AG20443 (cell line): ENCODE measurements at places on chromosomes 1 and 21.
A peak's percentile ranks its signal among the peaks of the same experiment; 100 is the strongest.

GRCh38 chr1:246210756-246211155 lies 296.3 kb downstream of the SMYD3 start:
- DNase-seq: no peak

DNA sequence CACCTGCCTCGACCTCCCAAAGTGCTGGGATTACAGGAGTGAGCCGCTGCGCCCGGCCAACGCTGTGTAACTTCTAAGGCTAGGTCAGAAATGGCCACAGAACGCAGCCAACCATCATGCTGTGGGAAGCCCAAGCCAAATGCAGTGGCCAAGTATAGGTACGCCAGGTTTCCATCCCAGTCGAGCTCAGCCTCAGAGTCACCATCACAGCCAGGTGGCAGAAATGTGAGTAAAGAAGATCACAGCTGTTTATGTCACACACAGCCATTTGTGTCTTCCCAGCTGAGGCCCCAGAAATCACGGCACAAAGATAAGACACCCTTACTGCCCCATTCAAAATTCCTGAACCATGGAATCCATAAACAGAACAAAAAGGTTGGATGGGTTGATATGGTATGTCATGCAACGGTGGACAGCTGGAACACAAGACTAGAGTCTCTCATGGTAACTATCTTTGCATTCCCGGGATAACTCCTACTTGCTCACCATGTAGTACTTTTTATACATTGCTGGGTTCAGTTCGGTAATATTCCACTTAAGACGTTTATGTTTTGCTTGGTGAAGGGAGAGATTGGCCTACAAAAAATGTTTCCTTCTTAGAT lies 84.3 kb downstream of the SLC45A1 start:
- no peak for DNase-seq

DNA sequence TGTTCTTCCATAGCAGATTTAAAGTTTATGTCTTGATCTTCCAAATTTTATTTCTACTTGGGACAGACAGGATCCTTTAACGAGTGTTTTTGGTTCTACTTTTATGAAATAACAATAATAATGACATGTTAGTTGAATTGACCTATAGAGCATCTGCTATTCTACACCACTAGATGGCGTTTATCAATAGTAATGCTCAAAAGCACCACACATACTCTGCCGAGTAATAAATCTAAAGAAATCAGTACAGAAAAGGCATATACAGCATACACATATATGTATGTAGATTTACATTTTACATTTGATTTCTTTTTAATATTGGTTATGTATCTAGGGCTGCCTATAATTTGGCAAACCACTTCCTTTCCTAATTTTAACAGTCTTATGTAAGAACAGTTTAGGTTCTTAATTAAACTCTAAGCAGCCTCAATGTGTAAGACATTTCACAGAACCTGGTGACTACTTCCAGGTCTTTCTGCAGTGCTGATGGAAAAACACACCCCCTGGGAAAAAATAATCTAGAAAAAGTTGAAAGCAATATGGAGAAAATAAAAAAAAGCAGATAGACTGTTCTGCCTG lies 5.9 kb upstream of the SIPA1L2 start:
- peak; percentile 49 for DNase-seq

DNA sequence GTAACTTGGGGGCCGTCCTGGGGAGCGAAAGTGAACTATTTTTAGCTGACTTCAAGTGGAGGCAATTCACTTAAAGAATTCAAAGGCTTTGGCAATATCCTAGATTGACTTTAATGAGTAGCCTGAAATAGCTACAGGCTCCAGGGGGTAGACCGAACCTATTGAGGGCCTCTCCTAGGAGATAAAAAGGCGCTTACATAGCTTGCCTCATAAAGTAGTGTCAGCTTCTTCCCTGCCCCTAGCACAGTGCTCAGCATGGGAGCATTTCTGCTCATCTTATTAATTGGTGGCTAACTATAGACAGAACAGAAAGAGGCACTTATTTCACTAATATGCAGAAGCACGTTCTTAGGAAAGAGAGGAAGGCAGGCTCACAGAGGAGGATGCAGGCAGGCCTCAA lies 12.3 kb upstream of the CTNNBIP1 start:
- no peak for DNase-seq

GRCh38 chr1:174775621-174776020 lies 224.1 kb upstream of the CACYBP start:
- DNase-seq: no peak

- no peak for DNase-seq
Observed at GRCh38 chr1:89762386-89762778, 58.5 kb upstream of the LRRC8D start.

- no peak for DNase-seq
Observed at GRCh38 chr21:41477641-41478318, 30.2 kb downstream of the TMPRSS2 start.

DNA sequence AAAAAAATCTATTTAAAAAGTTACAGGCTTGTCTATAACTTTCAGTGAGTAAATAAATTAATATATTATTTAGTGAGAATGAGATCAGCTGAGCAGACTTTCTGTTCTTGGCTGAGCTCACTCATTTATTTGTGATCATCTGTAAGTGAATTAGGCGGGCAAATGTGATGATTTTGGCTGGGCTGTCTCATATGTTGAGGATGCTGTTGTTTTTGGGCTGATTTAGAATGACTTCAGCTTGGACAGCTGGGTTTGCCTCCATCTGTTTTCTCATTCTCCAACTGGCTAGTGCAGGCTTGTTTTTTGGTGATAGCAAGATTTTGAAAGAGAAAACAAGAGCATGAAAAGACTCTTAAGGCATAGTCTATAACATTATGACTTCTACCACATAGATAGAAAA lies 475.8 kb upstream of the OLFM3 start:
- DNase-seq: no peak

GRCh38 chr1:172252321-172252720 lies 168.2 kb upstream of the C1orf105 start:
- DNase-seq: no peak

GRCh38 chr1:81484284-81484683 lies 316.4 kb upstream of the ADGRL2 start:
- DNase-seq: no peak

- DNase-seq: no peak
Observed at GRCh38 chr1:227729144-227729880, 5.8 kb downstream of the JMJD4 start.

DNA sequence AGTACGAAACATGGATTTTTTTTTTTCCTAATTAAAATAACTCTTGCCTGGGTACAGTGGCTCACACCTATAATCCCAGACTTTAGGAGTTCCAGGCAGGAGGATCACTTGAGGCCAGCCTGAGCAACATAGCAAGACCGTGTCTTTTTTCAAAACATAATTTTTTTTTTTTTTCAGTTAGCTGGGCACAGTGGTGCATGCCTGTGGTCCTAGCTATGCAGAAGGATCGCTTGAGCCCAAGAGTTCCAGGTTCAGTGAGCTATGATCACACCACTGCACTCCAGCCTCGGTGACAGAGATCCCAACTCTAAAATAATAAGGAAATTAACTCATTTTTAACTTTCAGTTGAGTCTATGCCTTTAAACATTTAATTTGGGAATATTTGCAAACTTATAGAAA lies 170.1 kb downstream of the NEK7 start:
- no peak for DNase-seq

DNA sequence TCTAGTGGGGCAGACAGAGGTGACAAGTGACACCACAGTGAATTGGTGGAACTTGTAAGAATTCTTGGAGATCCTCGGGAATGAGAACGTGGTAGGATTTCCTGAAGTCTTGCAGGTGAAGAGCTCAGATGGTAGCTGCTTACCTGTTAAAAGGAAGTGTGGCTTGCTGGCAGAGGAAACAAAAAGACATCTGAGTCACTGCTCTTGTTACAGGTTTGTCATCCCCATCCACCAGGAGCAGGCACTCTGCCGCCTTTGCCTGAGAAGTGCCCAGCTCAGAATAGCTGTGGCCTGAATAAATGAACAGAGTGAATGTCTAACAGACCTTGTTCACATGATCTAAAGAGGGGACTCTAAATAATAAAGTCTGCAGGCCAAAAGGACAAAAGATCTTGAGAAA lies 12.3 kb upstream of the ZSCAN20 start:
- no peak for DNase-seq

- DNase-seq: no peak
Observed at GRCh38 chr21:37244501-37245095, 22.5 kb downstream of the VPS26C start.
